ENCODE measurements at places on chromosomes 2 and 18.

DNA sequence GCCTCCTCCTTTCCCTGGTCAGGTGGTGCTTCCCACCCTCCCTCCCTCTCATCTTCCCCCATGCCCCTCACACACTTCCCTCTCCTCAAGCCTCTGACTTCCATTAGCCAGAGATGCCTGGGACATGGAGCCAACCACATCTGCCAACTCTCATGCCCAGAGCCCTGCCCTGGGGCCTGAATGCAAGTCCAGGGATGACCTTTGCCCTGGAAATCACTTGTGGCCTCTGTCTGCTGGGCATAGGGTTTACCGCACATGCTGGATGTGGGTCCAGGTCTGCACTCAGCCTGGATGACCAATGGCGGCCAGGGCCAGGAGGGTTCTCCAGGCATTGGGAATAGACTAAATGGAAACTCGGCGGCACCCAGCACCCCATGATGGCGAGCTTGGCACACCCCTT lies 98.9 kb downstream of the SEPTIN10 start:
- no peak for DNase-seq

GRCh38 chr18:75189696-75190095 lies 19.2 kb downstream of the PTGR3 start:
- no peak for DNase-seq

GRCh38 chr18:28175930-28176697 lies 816 bp downstream of the CDH2 start:
- DNase-seq: no peak

DNA sequence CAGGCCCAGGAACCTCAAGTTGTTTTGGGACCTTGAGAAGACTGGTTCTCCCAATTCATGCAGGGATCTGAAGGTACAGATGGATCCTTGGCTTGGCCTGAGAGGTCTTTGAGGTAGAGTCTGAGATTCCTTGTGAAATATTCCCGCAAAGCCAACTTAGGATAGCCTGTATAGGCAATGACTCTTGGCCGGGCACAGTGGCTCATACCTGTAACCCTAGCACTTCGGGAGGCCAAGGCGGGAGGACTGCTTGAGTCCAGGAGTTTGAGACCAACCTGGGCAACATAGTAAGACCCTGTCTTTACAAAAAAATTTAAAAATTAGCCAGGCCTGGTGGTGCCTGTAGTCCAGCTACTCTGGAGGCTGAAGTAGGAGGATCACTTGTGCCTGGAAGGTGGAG lies 40.4 kb downstream of the ANKMY1 start:
- DNase-seq: no peak

DNA sequence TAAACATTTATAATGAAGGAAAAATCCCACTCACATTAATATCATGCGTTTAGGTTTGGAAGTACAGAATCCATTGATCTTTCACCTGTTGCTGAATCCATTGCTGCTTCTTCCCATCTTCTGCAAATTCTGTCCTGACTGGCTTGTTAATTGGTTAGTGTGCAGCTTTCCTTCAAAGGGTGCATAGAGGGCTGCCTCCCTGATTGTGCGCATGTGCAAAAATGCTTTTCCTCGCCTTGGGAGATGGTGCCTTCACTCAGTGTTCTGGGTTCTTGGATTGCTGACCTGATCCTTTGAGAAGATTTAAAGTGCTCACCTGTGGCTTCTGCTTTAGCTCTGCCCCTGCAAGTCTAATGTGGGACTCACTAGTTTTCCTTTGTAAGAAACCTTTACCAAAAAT lies 231.2 kb downstream of the SNTG2 start:
- no peak for DNase-seq

DNA sequence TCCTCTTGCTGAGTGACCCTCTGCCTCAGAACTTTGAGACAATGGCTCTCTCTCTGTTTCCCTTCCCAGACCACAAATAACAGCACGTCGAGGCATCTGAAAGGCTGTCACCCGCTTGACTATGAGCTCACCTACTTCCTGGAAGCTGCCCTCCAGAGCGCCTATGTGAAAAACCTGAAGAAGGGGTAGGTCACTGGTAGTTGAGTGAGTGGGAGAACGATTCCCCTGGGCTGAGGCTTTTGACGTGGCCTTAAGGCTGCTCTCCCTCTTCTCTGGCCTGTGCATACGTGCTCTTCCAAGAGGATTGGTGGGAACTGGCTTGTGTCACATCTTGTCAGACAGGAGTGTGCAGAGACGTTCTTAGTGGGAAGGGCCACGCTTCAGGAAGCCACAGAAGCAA lies 63.1 kb upstream of the MCFD2 start:
- no peak for DNase-seq

GRCh38 chr2:43105586-43106558 lies 120.5 kb downstream of the ZFP36L2 start:
- no peak for DNase-seq

GRCh38 chr2:154032220-154032619 lies 160.5 kb downstream of the GALNT13 start:
- no peak for DNase-seq

DNA sequence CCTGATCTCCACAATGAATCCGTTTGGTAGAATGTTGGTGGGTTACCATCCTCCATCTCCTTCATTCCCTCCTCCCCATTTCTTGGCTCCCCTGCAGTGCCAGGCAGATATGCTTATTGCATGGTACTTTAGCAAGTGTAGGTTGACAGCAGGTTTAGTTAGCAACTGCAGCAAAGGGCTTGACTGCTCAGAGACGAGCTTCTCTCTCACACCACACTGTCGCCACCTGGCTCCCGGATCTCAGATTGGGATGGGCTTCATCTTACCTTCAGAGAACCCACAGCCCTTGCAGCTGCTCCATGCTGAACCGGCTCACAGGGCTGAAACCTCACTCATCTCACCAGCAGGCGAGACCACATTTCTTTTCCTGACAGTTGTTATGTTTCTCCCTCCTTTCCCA lies 88.8 kb downstream of the VWA3B start:
- DNase-seq: no peak

DNA sequence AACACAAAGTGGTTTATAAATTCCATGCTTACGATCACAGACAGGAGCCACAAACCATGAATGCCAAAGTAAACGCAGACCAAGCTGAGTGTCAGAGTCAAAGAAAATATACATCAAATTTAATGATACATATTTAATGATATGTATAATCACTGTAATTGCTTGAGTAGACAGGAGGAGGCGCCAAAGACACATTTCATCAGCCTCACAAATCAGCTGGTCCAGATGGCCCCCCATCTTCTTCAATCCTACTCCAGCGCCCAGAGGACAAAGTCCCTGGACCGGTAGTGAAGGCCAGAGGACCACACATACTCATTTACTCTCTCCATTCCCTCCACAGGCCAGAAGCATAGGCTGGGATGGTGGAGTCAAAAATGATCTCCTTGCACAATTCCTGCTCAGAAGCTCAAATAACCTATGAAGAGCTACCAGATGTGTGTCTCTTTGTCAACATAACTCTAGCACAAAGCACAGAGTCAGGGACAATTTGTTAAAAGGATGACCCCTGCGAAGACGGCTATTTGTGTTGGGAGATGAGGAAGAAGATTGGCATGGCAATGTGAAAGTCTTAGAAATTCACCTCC lies 149.3 kb upstream of the PGAP1 start:
- DNase-seq: no peak

DNA sequence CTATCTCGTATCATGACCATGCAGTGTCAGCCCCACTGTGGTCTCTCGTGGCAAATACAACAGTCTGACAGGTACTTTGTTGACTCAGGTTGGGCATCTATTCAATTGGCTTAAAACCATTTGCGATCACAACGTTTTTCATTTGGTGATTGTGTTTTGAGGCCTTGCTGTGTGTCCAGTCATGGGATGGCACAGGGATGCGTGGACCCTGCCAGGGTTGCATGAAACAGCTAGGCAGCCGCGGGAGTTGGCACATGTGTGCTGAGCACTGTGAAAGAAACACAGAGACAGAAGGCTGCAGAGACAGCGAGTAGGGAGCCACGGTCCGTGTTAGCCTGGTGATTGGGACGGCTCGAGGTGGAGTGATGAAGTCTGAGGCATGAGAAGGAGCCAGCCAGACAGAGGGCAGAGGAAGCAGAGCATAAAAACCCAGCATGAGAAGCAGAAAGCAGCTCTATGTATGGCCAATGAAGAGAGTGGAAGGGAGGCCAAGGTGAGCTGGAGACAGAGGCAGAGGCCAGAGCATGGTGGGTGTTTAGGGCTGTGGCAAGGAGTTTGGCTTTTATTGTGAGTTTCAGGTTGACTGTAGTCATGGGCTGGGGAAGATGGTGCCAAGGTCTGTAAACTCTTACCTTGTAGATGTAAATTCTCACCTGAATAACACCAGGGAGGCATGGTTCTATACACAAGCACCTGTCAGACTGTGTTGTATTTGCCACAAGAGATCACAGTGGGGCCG lies 31.8 kb upstream of the IL1R1 start:
- DNase-seq: no peak

DNA sequence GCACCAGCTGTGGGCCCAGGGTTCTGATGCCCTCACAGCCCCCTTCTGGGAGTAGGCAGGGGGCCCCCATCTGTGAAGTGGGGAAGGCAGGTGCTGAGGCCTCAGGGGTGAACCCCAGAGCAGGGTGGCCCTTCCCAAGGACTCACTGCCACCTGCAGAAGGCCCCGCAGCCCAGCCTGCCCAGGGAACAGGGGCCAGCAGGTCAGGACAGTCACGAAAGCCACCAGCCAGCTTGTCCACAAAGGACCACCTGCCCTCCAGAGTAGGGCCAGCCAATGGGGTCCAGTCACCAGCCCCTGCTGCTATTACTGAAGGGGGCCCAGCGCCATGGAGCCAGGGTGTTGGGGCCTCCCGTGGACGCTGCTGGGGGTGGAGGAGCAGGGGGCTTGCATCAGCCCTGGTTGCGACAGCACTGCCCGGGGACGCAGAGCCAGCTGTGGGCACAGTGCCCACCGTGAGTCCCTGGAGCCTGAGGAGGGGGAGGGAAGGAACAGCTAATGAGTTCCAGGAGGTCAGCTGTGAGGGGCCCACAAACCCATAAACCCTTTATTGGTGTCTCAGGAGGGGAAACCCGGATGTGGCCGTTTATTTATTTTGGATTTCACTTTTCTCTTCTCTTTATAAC lies 11.5 kb upstream of the SNED1 start:
- no peak for DNase-seq

DNA sequence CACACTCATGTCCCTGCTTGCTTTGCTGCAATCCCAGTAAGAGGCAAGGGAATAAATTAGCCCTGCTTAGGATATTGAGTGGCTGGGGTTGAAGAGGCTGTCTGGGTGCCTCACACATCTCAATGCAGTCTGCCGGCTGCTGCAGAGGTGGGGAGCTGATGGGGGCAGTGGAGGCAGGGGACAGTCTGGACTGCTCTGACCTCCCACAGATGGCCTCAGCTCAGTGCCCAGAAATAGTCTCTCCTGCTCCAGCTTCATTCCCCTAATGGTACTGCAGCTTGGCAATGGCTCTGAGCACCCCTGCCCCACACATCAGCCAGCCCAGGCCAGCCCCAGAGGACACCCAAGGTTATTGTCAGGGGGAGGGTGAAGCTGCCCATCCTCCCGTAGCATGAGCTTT lies 21.5 kb upstream of the TNS1 start:
- no peak for DNase-seq

Measured in activated effector memory CD4-positive, alpha-beta T cell treated with Interleukin-2 at 50 U/mL for 16 hours (primary cell).